GM03348 (cell line): ENCODE measurements at places on chromosomes 1 and 21.

DNA sequence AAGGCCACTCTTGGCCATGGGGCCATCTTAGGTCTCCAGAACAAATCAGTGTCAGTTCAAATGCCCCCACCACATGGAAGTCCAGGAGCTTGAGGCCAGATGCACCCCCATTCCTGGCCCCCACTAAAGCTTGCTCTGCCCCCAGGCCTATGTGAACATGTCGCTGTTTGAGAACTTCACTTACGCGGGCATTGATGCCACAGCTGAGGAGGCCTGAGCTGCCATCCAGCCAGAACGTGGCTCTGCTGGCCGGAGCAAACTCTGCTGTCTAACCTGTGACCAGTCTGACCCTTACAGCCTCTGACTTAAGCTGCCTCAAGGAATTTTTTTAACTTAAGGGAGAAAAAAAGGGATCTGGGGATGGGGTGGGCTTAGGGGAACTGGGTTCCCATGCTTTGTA is 15.1 kb upstream of the MPL start:
- DNase-seq, result no peak

GRCh38 chr1:17874710-17875109 is 119.6 kb downstream of the ACTL8 start:
- peak; percentile 86 for DNase-seq

DNA sequence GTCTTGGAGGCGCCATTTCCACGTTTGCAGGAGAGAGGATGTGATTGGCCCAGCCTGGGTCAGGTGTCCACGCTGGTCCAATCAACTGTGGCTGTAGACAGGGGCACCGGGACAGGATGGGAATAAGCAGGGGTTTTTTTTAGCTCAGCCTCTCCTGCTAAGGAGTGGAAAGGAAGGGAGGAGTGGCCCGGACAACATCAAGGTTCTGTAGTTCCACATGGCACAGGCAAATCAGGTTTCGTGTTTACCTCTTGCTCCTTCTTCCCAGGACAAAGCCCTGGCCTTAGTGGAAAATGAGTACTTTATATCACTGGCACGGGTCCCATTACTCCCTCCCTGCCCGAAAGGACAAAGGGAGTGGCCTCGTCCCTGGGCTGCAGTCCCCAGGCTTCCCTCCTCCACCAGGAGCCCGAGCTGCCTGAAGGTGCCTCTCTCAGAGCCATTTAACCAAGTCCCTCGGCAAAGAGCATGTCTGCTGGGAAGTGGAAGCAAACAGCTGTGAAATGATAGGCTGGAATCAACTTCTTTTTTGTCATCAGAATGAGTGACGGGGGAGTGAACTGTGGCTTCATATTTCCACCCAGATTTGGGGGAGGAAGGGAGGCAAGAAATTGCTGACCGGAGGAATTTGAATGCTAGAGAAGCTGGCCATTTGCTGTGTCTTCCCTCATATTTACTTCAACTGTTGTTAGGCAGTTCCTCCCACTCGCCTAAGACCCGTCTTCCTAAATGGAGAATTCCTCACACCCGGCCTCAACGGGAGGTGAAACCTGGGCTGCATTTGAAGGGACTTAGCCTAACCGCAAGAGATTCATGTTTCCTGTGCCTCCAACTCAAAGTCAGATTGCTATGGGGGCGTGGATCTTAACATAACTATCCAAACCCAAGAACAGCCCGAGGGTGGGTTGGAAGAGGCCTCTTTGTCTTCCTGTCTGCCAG is 84.9 kb upstream of the SLC44A3 start:
- peak; percentile 45 for DNase-seq

GRCh38 chr1:51331206-51332100 is 1.1 kb upstream of the TTC39A start:
- DNase-seq, result peak; percentile 76

GRCh38 chr1:3128431-3129132 is 59.6 kb downstream of the PRDM16 start:
- no peak for DNase-seq
